Left ventricle myocardium inferior (tissue), 1 donor: ENCODE measurements at places on chromosomes 5 and 9.

- DNase-seq, result no peak
These were observed 213.6 kb downstream of the EBF1 start for GRCh38 chr5:158886086-158886485.

GRCh38 chr5:104295991-104296390 lies 733.4 kb upstream of the NUDT12 start:
- DNase-seq, result no peak

- no peak for DNase-seq
These were observed 8.7 kb upstream of the ERAP1 start for GRCh38 chr5:96816411-96816939.

DNA sequence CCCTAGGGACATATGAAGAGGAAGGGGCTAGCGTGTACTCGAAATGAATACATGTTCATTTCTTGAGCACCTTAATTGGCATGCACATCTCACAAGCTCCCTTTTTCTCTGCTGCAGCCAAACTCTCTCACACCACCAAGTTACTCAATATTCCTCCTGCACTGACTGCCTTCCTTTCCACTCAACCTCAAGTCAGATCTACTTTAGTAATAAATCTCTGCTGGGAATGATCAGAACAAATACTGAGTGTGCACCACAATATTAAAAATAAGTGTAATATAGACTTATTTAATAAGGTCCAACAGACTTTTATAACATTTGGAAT lies 995.8 kb upstream of the WWC1 start:
- no peak for DNase-seq

GRCh38 chr5:30600892-30601291 lies 592.6 kb upstream of the CDH6 start:
- no peak for DNase-seq

DNA sequence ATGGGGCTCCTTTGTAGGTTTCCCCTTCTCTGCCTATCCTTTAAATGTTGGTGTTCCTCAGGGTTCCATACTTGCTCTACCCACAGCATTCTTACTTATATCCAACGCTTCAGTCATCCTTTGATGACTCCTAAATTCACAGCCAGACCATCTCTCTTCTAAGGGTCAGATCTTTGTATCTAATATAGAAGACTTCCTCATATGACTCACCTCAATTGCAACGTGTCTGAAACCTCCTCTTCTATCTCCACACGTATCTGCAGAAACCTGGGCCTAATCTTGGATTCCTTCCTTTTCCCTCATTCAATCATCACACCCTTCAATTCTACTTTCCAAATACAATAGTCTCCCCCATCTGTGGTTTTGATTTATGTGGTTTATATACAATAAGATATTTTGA lies 68.3 kb downstream of the HMGCR start:
- DNase-seq, result no peak

- DNase-seq, result no peak
These were observed 30.4 kb upstream of the IER5L start for GRCh38 chr9:129208207-129209032.
